A375 (cell line): ENCODE measurements at places on chromosomes 3 and 15. TPM values are rescaled to one million over a fixed set of nuclear protein-coding genes. Genes with fewer than 3 reads are reported as not detected.

Gene GXYLT2
- total RNA-seq, result 14.3 and 21.3 TPM in 2 replicates

Gene NEK10
- 1.1 and 1.9 TPM in 2 replicates for total RNA-seq

Gene EXD1
- total RNA-seq, result not detected in 2 replicates

Gene GOLGA6L10
- 1.6 and 1.7 TPM in 2 replicates for total RNA-seq

Gene GOLGA6D
- not detected in 2 replicates for total RNA-seq

Gene SEC61A1
- 145 and 150 TPM in 2 replicates for total RNA-seq

Gene PLCL2
- total RNA-seq, result 2.7 and 2.9 TPM in 2 replicates

Gene EPHA3
- 25.6 and 29.2 TPM in 2 replicates for total RNA-seq

Gene EOGT
- 18.6 and 24.4 TPM in 2 replicates for total RNA-seq

Gene PPP1R14D
- total RNA-seq, result not detected in 2 replicates

Gene AMIGO3
- total RNA-seq, result 4.3 and 4.4 TPM in 2 replicates

Gene CCR3
- not detected in 2 replicates for total RNA-seq

Gene TFG
- total RNA-seq, result 55.6 and 63.8 TPM in 2 replicates
